ENCODE measurements at places on chromosomes 12 and 14.

DNA sequence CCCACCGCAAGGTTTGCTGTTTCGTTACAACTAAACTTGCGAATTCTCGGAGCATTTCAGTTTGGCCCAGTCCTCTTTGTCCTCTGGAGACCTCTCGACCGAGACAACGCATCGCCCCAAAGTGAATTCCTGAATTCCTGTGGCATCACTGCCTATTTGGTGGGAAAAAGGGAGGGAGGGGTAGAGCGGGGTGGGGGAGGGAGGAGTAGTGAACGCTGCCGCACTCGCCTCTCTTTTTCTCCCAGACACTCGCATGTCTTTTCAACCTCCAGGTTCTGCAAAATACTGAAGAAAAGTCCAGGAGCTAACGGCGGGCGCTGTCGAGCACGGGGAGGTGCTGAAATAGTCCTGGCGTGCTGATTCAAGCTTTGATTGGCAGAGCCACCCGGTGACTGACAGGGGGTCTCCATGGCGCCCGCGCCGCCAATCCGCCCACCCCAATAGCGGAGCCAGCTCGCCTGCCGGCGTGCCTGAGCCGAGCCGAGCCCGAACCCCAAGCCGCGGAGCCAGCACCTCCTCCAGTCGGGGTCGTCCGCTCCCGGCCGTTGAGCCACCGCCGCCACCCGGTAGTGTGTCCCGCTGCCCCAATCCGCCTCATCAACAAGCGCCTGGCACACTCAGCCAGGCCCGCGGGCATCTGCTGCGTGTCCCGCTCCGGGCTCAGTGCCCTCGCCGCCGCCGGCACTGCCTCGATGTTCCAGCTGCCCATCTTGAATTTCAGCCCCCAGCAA is at the start of gene SIX6:
TSS of gene SIX6 (plus strand) at position 440 of the 731 bp plus-strand sequence. CDS start at position 693, 253 bp downstream.
- DNase-seq: no peak

GRCh38 chr12:47822863-47823262 is 3.2 kb upstream of the HDAC7 start:
- no peak for DNase-seq

DNA sequence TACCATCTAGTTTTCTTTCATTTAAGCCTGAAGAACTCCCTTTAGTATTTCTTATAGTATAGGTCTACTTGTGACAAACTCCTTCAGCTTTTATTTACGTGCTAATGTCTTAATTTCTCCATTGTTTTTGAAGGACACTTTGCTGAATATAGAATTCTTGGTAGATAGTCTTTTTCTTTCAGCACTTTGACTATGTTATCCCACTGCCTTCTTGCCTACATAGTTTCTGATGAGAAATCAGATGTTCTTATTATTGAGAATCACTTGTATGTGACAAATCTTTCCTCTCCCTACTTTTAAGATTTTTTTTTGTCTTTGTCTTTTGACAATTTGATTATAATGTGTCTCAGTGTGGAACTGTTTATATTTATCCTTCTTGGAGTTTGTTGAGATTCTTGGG is 5.1 kb upstream of the MIS18BP1 start:
- DNase-seq: no peak

GRCh38 chr14:23326491-23327332 is 5.5 kb downstream of the PABPN1 start:
- DNase-seq: no peak

- no peak for DNase-seq
Observed at GRCh38 chr14:23571701-23572523, 4.3 kb upstream of the AP1G2 start.

DNA sequence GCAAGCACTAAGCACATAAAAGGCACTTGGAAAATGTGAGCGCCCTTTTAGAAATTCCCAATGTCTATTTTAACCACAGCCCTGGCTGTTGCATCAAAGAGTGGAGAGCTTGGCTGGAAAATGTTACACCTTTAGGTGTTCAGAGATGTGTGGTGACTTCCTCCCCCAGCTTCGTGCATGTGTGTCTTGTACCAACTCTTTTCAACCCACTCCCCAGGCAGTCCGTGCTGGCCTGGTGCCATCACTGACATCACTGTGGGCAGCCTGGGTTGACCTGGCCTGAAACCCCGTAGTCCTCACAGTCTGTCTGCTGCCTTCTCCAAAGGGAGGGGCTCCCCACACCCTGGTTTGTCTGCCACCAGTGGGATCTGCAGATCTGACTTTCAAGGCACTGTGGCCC is 101.8 kb downstream of the SCARB1 start:
- DNase-seq: no peak

GRCh38 chr12:132689227-132689626 is 1.8 kb downstream of the PXMP2 start:
- DNase-seq: peak; percentile 64

DNA sequence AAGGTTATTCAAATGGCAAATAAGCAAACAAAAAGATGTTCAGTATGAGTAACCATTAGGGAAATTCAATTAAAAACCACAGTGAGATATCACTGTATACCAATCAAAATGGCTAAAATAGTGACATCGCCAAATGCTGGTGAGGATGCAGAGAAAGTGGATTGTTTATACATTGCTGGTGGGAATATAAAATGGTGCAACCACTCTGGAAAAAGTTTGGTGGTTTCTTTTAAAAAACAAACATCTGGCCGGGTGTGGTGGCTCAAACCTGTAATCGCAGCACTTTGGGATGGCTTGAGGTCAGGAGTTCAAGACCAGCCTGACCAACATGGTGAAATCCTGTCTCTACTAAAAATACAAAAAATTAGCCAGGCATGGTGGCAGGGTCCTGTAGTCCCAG is 14.0 kb upstream of the STRAP start:
- no peak for DNase-seq

GRCh38 chr14:20306079-20306423 is 300 bp upstream of the TTC5 start:
- no peak for DNase-seq

DNA sequence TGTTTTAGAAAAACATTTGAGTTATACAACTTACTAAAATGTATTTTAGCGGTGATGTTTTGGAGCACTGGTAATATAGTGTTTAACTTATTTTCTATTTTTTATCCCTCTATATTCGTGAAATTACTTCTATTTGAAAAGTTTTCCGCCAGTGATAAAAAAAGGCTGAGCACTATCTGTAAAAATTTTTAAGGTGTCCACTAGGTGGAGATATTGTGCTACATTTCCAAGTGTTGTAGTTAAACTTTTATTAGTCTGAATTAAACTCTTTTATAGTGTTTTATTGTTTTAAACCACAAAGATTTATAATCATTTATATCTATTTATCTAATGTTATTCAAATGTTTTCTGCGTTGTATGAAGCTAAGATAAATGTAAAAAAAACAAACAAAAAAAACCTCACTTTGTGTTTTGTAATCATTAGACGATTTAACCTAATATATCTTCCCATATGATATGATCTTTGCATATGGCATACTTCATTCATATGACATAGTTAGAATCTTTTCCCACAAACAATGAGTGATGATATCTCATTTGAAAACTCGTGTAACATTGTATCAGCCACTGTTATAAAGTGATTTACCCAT is 11.8 kb downstream of the ALG10B start:
- DNase-seq: no peak

- DNase-seq: no peak
Observed at GRCh38 chr14:97166497-97166896, 369.3 kb downstream of the VRK1 start.

DNA sequence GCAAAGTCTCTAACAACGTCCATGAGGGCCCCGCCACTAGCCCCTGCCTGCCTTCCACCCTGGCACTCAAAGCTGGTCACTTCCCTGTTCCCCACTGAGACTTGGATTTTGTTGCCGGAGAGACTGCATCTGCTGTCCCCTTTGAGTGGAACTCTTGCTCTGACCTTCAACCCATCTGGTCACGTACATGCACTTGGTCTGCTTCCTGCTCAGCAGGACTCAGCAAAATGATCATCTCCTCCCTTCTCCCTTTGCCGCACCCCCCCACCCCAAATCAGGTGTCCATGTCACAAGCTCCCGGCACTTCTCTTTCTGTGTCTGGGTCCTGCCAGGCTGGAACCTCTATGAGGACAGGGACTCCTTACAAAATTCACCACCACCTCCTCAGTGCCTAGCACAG is 180.9 kb downstream of the CHST11 start:
- peak; percentile 31 for DNase-seq

DNA sequence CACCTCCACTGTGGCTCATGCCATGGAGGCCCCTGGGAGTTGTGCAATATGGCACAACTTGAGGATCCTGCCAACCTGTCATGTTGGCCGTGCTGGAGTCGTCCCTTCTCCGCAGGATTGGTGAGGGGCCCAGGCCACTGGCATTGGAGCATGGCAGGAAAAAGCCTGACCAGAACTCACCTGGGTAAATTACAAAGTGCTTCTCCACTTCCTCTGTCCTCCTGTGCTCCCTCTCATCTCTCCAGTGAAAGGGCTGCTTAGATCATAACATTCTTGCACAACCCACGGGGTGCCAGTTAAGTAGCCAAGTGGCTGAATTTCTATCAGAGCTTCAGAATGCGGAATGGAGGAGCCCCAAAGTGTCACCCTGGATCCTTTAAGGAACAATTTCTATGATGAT is 381.0 kb downstream of the DPF3 start:
- no peak for DNase-seq

DNA sequence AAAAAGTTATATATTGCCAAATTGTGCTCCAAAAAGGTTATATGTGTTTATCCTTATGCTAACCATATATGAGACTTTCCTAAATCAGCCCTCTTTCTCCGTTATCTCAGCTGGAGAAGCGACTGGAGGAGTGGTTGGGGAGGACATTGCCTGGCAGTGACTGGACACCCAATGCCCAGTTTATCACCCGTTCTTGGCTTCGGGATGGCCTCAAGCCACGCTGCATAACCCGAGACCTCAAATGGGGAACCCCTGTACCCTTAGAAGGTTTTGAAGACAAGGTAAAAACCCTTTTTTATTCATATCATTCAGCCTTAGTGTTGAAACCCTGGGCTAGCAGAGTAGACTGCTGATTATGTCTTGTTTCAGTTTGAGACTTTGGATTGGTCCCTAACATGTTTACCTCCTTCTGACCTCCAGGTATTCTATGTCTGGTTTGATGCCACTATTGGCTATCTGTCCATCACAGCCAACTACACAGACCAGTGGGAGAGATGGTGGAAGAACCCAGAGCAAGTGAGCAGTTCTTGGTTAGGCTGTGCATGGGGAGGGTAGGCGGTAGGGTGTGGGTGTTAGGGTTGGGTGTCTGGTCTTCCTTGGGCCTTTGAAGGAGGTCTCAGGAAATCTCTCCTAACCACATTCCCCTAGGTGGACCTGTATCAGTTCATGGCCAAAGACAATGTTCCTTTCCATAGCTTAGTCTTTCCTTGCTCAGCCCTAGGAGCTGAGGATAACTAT is 8.6 kb downstream of the DDIT3 start:
- no peak for DNase-seq

GRCh38 chr12:62778187-62778586 is 156.8 kb downstream of the PPM1H start:
- no peak for DNase-seq

DNA sequence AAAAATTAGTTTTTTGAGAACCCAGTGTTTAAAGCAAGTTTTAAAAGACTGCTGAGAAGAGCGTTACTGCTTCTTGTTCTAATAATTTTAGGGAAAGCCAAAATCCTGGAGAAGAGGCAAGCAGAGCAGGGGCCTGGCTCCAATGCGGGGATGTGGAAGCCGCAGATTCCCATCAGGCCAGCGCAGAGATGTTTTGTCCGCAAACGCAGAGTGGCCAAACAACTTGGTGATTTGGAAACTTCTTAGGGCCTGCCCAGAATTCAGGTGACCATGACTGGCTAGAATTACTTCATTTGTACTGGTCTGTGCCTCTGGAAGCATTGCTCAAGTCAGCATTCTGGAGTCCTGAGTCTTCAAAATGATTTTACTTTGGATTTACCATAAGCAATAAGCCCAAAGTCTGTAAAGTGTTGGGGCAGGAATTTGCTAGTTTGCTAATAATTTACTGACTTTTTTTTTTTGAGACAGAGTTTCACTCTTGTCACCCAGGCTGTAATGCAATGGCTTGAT is 208.4 kb downstream of the PPM1H start:
- DNase-seq: no peak

- DNase-seq: no peak
Observed at GRCh38 chr12:28536088-28536487, 345.8 kb downstream of the CCDC91 start.

- DNase-seq: no peak
Observed at GRCh38 chr12:5972387-5972786, 27.3 kb upstream of the ANO2 start.

DNA sequence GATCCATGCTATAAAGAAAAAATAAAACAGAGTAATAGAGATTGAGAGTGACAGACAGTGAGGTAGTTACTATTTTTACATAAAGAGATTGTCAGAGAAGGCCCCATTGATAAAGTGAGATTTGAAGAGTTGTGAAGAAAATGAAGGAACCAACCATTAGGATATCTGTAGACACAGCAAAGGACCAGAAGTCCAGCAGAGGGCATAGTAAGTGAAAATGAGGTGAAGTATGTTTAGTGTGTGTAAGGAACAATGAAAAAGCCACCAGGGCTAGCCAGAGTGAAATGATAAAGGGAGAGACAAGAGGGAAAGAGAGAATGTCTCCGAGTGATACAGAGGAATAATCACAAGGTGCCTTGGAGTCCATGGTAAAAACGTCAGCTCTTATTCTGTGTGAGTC is 411.0 kb downstream of the NELL2 start:
- no peak for DNase-seq

DNA sequence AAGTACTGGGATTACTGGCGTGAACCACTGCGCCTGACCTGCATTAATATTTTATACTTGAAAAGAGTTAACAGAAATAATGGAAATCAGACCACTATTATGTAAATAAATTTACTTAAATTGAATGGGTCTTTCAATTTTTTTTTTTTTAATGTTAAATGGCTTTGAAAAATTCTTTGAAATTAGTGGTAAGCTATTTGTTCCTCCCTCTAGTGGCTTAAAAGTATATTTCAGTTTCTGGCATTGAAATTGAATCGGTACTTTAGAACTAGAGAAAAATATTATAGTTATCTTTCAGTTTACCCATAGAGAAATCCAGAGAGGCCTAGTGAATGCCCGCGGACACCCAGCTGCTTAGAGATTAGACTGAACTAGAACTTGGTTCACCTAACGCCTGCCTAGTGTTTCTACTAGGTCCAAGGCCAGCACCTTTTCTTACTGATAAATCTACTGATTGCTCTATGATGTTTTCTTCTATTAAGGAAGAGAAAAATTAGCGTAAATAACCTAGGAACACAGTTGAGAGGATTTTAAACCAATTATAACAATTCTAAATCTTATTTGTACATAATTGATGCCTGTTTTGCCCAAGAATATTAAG is 106.5 kb downstream of the EML1 start:
- DNase-seq: no peak

- no peak for DNase-seq
Observed at GRCh38 chr14:95165517-95165916, 8.2 kb upstream of the DICER1 start.

DNA sequence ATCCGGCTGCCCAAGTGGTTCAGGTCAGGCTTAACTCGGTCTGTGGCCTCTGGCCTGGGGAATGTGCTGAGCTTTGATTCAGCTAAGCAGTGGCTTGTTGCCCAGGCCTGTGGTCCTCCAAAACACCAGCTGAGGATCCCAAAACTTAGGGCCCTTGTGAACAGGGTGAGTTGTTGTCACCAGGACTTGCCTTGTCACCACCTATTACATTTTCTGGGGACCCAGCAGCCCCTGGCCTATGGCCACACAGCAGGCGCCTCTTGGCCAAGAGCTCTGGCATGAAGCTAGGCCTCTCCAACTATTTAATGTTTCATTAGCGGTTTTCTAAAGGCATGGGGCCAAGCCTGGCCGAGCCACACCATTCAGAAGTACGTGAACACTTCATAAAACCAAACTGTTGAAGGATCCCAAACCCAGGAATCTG is 343.7 kb downstream of the CACNA1C start:
- DNase-seq: peak; percentile 25
